IPS DF 19.7 (cell line): ENCODE measurements at places on chromosomes 6 and 20.

- no peak for DNase-seq
These were observed 52.1 kb upstream of the DUSP22 start for GRCh38 chr6:240151-240550.

GRCh38 chr6:154932515-154933027 is 62.5 kb upstream of the TIAM2 start:
- DNase-seq, result no peak

GRCh38 chr6:71403422-71404134 is 115.0 kb downstream of the OGFRL1 start:
- no peak for DNase-seq

- no peak for DNase-seq
These were observed 64.5 kb downstream of the REPS1 start for GRCh38 chr6:138923561-138923960.
